Activated CD4-positive, alpha-beta T cell treated with anti-CD3 and anti-CD28 coated beads, Interleukin-2, amount 50 U/mL, for 4 hours (primary cell): ENCODE measurements at places on chromosomes 4 and X.

GRCh38 chr4:152454398-152455011 lies 81.4 kb downstream of the FBXW7 start:
- no peak for DNase-seq

GRCh38 chr4:122632396-122633143 lies 11.7 kb upstream of the IL21 start:
- DNase-seq: no peak

DNA sequence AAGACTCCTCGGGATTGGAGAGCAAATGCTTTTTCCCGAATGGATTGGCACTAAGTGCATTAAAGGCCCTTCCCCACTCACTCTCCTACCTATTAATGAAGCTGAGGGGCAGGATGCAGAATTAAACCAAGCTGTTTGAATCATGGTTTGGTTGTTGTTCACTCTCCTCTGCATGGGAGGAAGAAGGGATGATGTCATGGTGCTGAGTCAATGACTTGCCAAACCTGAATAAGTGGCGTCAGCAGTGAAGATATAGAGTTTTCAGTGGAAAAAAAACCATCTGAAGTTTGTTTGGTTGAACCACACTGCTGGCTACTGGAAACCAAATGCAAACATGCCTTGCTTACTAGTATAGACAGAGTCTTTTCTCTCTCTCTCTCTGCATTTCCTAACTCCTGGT lies 19.8 kb upstream of the ZXDA start:
- DNase-seq: no peak

DNA sequence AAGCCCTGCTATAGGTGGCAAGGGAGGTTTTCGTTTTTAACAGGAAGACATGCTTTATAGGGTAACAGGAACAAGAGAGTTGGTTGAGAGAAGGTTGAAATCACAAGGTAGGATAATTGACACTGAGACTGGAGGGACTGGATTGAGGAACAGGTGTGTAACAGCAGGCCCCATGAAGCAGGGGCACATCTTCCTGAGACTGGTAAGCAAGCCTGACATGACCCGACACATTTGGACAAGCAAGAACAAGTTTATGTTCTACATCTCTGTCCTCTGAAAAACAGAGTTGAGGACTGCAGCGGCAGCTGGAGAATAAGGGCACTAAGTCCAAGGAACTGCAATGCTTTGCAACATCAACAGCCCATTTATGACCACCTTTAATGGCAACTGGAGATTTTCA lies 5.2 kb downstream of the RPS4X start:
- DNase-seq: no peak

GRCh38 chrX:71578253-71579135 lies at the start of gene GCNA:
GCNA (plus strand) TSS chrX:71578437; CDS start chrX:71580822, 2,385 bp downstream.
- DNase-seq: no peak

GRCh38 chrX:120690941-120691340 lies 61.1 kb upstream of the C1GALT1C1 start:
- no peak for DNase-seq

GRCh38 chr4:41067369-41067768 lies 147.0 kb downstream of the APBB2 start:
- no peak for DNase-seq

DNA sequence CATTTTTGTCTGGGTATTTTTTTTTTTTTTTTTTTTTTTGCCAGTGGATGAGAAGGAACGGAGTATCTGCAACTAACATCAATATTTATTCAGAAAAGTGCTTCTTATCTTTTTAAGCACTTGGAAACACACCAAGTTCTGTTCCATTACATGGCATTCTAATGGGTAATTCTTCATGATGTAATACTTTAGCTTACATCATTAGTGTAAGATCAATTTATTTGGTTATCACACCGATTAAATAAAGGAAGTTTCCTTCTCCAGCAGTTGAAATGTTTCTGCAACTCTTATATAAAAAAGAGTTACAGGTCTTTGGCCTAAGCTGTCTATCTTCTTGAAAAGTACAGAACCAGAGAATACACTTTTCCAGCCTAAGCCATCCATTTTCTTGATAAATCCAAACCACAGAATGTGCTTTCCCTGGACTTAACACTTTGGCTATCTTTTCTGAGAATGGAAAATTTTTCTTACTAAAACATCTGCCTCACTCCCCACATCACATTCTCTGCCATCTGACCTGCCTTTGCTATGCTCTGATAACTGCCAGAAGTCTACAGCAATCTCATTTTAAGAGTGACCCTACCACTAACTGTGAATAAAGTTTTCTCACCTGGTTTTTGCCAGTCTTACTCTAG lies 191.9 kb upstream of the MAB21L2 start:
- no peak for DNase-seq

DNA sequence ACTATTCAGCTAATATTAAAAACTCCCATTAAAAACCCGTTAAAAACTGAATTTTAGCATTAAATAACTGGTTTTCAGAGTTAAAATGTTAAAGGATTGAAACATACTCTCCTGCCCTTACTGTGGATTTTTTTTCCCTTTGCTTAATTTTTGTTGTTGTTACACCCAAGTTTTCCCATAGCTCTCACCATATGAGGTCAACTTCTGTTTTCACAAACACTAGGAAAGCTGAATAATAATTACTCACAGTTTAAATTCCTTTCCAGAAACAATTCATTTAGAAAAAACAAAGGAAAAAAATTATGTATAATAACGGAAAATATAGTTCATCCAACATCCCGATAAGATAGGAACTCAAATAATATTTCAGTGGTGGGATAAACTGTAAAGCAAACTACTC lies 129.0 kb downstream of the PPP3CA start:
- no peak for DNase-seq

- DNase-seq: peak; percentile 37
Measured at GRCh38 chr4:83282049-83282535, 2.5 kb downstream of the COQ2 start.

GRCh38 chrX:14607446-14607985 lies 78.2 kb downstream of the GLRA2 start:
- DNase-seq: no peak

DNA sequence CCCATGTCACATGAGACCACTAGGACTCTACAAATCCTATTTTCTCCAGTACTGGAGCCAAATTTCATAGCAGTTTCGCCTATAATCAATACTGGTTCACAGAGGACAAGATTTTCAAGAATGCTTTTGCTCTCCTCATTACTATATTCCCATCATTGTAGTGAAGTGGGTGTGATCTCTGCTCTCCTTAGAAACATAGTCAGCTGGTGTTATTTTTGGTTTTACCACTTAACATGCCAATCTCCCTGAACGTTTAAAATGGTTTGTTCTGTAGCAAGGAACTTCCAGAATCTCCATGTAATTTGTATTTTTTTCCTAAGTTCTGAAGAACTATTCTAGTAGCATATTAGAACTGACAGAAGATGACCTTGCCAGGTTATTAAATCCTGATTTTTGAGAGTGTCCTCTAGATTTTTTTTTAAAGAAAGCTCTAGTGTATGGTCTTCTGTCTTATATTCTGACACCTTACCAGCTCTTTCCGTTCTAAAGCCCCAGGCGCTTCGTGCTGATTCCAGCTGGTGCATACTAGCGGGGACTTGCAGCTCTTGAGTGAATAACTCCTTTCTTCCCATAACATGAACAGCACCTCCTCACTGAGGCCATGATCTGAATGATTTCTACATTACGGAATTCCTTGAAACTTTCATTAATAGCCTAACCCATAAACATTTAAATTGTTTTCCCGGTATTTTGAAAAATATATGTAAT lies 1372.9 kb downstream of the TECRL start:
- no peak for DNase-seq

- DNase-seq: no peak
Measured at GRCh38 chr4:134343081-134343480, 141.5 kb upstream of the PABPC4L start.

DNA sequence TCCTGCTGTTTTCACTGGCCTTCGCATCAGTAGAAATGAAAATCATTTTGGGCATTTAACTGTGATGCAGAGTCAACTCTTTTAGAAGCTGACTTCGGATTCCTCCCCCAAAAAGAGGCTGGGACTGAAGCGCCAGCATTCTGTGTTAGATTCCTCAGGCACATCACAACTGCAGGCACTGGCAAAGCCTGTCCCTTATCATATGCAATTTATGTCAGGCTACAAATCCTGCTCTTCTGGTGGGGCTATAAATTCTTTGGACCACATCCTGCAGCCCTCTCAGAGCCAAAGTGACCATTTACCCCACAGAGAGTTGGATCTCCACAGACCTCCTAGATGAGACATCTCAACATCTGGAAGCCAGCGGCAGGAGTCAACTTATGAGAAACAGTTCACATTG lies 138.4 kb downstream of the CBR4 start:
- DNase-seq: no peak

- no peak for DNase-seq
Measured at GRCh38 chr4:146340798-146341197, 126.5 kb downstream of the REELD1 start.

- DNase-seq: no peak
Measured at GRCh38 chr4:22672519-22672918, 20.2 kb upstream of the GBA3 start.

GRCh38 chr4:185846505-185847150 lies 34.6 kb upstream of the SORBS2 start:
- DNase-seq: no peak

DNA sequence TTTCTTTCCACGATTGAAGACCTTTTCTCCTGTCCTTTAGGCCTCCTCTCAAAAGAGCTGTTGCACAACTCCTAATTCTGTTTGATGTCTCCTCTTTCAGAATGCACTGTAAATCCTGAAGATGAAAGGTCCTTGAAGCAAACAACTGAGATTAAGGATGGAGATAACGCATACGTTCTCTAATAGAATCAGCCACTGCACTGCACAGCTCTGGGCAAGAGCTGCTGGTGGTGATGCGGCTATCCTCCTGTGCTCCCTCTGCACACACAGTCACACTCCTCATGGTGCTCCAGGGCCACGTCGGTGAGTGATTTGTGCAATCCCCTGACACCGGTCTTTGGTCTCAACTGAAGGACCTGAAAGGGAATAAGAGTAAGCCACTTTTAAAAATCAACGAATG lies 208.7 kb downstream of the PDGFC start:
- DNase-seq: no peak

DNA sequence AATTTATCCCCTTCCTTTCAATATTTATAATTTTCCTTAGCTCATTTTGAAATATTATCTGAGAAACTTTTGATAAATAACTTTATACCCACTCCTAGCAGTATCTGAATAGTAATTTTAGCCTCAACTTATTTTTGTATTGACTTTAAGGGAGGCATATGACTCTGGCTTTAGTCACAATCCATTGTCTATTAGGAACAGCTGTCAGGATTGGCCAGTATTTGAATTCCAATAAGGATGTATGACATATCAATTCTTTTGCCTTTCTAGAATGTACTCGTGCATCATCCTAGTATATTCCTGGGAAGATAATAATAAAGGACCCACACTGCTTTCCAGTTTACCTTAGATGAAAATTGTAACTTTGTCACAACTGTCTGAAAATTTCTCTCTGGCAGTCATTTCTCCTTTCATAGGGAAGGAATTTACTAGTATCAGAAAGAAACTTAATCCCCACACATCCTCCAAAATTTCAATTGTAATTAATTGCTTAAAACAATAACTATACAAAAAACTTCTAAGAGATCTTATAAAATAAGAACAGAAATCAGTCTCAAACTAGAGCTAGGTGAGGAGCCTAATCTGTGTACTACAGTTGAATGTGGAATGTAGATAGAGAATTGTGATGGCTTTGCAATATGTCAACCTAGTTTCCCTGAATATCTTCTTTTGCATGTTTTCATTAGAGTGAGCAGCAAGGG lies 121.0 kb upstream of the EPHA5 start:
- no peak for DNase-seq

DNA sequence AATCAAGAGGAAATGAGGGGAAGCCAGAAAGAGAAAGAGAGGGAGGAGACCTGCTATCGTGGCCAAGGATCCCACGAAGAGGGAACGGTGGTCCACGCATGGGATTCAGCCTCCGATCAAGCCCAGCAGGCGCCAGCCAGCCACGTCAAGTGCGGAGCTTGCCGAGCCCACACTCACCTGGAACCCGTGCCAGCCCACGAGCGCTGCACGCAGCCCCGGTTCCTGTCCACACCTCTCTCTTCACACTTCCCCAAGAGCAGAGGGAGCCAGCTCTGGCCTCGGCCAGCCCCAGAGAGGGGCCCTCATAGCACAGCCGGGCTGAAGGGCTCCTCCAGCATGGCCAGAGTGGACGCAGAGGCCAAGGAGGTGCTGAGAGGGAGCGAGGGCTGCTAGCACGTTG lies 795.1 kb upstream of the GRIA3 start:
- DNase-seq: no peak
